Ascending aorta (tissue), 2 donors: ENCODE measurements at places on chromosomes 5 and 9. TPM values are rescaled to one million over a fixed set of nuclear protein-coding genes. Genes with fewer than 3 reads are reported as not detected.
A peak's percentile ranks its signal among the peaks of the same experiment; 100 is the strongest.

GRCh38 chr5:87877023-87877422 lies 391.6 kb downstream of the TMEM161B start:
- H3K36me3 ChIP-seq: no peaks in the 10 kb centered on the region
- H3K27ac ChIP-seq: no peak overlapping the region
- H3K4me1 ChIP-seq: no peaks in the 10 kb centered on the region
- H3K27me3 ChIP-seq: no peaks in the 10 kb centered on the region
- no peak for DNase-seq
- no peak overlapping the region for H3K4me3 ChIP-seq

DNA sequence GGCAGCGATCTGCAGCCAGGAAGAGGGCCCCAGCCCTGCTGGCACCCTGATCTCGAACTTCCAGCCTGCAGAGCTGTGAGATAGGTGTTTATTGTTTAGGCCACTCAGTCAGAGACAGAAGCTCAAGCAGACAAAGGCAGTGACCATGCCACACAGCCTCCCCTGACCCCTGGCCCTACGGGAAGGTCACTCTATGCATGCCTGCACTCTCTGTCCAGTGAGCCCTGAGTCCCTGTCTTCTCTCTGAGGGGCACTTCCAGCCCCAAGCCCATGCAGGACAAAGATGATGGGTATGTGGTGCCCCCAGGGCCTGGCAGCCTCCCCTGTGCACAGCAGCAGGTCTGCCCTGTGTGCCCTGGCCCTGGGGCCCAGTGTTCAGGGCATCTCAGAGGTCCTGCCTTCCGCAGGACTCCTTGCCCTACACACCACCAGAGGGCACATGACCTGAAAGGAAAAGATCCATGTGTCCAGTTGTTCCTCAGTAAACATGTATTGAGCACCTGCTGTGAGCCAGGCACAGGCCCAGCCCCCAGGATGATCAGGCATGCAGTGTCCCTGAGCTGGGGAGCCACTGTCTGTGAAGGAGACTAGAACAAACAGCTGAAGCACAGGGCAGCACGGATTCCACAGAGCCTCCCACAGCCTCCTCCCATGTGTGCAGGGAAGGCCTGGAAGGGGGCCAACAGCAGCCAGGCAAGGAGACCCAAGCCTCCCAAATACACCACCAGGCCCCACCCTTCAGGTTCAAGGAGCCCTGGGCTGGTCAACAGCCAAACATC lies 109.3 kb downstream of the ATPSCKMT start:
- no peaks in the 10 kb centered on the region for H3K27me3 ChIP-seq
- no peaks in the 10 kb centered on the region for H3K4me1 ChIP-seq
- no peaks in the 10 kb centered on the region for H3K36me3 ChIP-seq
- no peak overlapping the region for H3K27ac ChIP-seq
- H3K4me3 ChIP-seq: no peak overlapping the region

GRCh38 chr5:109947667-109948066 lies 257.9 kb downstream of the MAN2A1 start:
- H3K27ac ChIP-seq: no peak overlapping the region
- no peaks in the 10 kb centered on the region for H3K27me3 ChIP-seq
- no peak overlapping the region for H3K4me3 ChIP-seq
- DNase-seq: no peak
- H3K36me3 ChIP-seq: no peaks in the 10 kb centered on the region
- H3K4me1 ChIP-seq: no peaks in the 10 kb centered on the region

DNA sequence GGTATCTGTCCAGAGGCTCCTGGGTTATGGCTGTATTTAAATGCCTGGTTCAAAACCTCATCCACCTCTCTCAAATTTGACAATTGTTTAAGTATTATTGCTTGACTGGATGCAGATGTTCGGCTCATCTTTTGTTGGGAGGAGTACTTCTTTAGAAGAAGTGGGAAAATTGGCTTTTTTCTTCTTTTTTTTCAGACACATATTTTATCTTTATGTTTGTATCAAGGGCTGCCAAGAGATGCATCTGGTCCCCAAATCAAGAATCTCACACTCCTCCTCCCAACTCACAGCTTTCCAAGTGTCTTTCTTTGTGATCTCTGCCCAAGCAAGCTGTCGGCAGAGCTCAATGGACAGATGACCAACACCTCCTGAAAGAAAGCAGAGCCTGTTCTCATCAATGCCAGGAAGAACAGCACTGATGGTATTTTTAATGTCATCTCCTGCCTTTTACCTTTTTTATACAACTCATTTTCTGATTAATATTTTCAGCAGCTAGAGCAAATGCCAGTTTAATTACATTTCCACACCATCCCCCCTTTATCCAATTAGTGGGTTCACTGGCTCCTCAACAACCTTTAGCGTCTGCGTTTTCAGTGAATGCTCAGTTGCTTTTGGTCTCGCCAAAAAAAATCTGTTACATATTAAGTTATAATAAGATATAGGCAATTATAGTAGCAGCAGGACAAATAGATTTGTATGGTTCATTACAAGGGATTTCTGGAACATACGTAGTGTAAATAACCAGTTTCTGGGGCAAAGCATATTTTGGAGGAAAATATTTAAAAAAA lies 110.3 kb upstream of the SLIT3 start:
- H3K4me1 ChIP-seq: no peaks in the 10 kb centered on the region
- no peaks in the 10 kb centered on the region for H3K27me3 ChIP-seq
- no peak overlapping the region for H3K27ac ChIP-seq

- no peaks in the 10 kb centered on the region for H3K27me3 ChIP-seq
- no peak overlapping the region for H3K27ac ChIP-seq
- H3K36me3 ChIP-seq: no peaks in the 10 kb centered on the region
- DNase-seq: no peak
- H3K4me1 ChIP-seq: no peaks in the 10 kb centered on the region
- H3K4me3 ChIP-seq: no peak overlapping the region
Measured at GRCh38 chr5:123482258-123482657, 29.7 kb upstream of the CSNK1G3 start.

GRCh38 chr9:13179257-13179656 lies 100.2 kb downstream of the MPDZ start:
- peaks cover 3% of the 10 kb centered on the region for H3K36me3 ChIP-seq
- no peak overlapping the region for H3K27ac ChIP-seq
- no peaks in the 10 kb centered on the region for H3K27me3 ChIP-seq
- no peak overlapping the region for H3K4me3 ChIP-seq
- DNase-seq: no peak

- H3K27ac ChIP-seq: no peak overlapping the region
- H3K4me3 ChIP-seq: no peak overlapping the region
- DNase-seq: no peak
- peaks cover 5% of the 10 kb centered on the region for H3K4me1 ChIP-seq
Measured at GRCh38 chr5:155254399-155254798, 240.8 kb downstream of the KIF4B start.

- DNase-seq: peak; percentile 9
- no peaks in the 10 kb centered on the region for H3K27me3 ChIP-seq
- H3K4me1 ChIP-seq: peaks cover 4% of the 10 kb centered on the region
- no peaks in the 10 kb centered on the region for H3K36me3 ChIP-seq
- no peak overlapping the region for H3K4me3 ChIP-seq
Measured at GRCh38 chr9:89854715-89855475, 250.1 kb downstream of the GADD45G start.

The FAM221B gene
- not detected for total RNA-seq

The SURF2 gene
- 4.4 TPM for total RNA-seq

The HTR1A gene
- not detected for total RNA-seq

The ANXA1 gene
- 261 TPM for total RNA-seq
